ENCODE measurements at places on chromosomes 11 and 22.

DNA sequence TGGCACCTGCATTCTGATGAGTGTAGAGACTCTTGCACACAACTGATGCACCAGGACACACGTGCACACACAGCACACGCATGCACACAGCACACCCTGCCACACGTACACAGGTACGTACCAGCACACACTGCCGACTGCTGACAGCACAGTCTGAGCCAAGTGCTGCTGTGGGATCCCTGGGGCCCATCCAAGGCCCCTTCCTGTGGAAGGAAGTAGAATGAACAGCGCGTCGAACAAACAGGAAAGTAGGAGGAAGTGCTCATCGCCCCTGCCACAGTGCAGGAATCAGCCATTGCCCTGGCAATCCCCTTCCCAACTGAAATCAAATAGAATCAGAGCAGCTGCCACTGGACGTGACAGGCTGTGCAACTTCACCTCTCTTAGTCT lies 57.9 kb downstream of the CD82 start:
- DNase-seq: no peak

DNA sequence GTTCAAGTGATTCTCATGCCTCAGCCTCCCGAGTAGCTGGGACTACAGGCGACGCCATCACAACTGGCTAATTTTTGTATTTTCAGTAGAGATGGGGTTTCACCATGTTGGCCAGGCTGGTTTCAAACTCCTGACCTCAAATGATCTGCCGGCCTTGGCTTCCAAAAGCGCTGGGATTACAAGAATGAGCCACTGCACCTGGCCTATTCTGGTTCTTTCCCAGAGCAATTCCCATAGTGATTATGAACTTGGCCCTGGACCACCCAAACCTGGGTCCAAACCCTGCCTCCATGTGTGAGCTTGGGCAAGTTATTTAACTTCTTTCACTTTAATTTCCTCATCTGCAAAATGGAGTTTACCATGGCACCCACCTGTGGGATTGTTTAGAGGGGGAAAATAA lies 61.5 kb upstream of the HEPHL1 start:
- no peak for DNase-seq

GRCh38 chr22:21568347-21569075 lies 997 bp downstream of the UBE2L3 start:
- no peak for DNase-seq

DNA sequence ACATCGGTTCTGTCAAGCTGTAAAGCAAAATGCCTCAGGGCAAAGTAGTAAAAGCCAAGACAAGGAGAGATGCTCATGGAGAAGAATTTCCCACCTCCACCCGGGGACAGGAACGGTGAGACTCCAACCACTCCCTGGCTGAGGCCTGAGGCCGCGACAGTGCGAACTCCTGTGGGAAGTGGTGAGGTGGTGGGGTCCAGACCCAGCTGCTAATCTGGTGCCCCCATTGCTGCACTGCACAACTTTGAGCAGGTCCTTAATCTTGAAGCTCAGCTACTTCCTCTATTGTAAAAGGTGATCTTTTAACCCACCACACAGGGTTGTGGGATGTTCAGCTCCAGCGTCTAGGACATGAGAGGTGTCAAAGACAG lies 83.9 kb downstream of the ZC3H12C start:
- no peak for DNase-seq

- no peak for DNase-seq
These were observed 13.8 kb downstream of the EHF start for GRCh38 chr11:34634694-34635062.

All from cortex of kidney (tissue), 1 donor.